ENCODE measurements at places on chromosomes 4 and X.

DNA sequence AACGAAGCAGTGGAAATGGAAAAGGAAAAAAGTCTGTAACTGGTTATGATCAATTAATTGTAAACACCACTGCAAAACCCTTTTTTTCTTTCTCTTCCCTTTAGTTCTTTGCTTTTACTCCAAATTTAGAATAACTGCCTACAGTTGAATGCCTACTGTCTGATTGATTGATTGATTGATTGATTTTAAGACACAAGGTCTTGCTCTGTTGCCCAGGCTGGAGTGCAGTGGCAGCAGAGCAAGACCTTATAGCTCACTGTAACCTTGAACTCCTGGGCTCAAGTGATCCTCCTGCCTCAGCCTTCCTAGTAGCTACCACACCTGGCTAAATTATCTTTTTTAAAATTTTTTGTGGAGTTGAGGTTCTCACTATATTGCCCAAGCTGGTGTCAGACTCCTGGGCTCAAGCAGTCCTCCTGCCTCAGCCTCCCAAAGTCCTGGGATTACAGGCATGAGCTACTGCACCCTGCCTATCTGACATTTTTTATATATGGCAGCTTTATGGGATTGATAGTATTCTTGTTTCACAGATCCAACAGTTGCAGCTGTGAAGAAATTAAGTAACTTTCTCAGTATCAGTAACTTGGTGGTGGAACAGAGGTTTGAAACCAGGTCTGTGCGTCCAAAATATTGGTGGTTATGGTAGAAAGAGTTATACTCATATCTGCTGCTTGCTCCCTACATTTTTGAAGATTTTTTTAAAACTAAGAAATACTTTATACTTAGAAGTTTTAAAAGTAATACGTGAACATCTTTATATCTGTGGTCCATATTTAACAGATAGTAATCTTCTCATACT, 12.4 kb downstream of the UBE2K start:
- no peak overlapping the region for H3K4me3 ChIP-seq
- no peak for DNase-seq
- H3K27ac ChIP-seq: peak overlapping the region; percentile 85
- H3K27me3 ChIP-seq: no peaks in the 10 kb centered on the region

GRCh38 chrX:1378306-1378759, 13.6 kb downstream of the SLC25A6 start:
- no peaks in the 10 kb centered on the region for H3K27me3 ChIP-seq
- peak overlapping the region; percentile 82 for H3K27ac ChIP-seq
- no peaks in the 10 kb centered on the region for H3K36me3 ChIP-seq
- no peak for DNase-seq
- peak overlapping the region; percentile 41 for H3K4me3 ChIP-seq

DNA sequence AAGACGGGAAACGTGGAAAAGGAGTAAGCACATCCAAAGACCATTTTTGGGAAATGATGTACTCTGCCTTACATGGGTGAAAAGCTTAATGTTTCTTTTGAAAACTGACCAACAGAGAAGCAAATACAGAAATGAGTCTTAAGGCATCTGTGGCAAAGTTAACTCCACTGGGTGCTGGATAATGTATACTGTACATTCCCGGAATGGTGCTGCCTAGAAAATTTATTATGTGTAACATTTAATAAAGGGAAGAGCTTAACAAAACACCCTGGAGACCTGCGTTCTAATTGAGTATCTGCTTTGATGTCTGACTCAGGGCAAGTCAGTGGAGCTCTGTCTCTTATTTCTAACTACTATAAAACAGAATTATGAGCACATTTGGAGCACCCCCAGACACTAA, 230.2 kb downstream of the MID1 start:
- no peaks in the 10 kb centered on the region for H3K36me3 ChIP-seq
- H3K4me1 ChIP-seq: no peaks in the 10 kb centered on the region
- no peak for DNase-seq
- H3K27me3 ChIP-seq: no peaks in the 10 kb centered on the region
- no peak overlapping the region for H3K27ac ChIP-seq

DNA sequence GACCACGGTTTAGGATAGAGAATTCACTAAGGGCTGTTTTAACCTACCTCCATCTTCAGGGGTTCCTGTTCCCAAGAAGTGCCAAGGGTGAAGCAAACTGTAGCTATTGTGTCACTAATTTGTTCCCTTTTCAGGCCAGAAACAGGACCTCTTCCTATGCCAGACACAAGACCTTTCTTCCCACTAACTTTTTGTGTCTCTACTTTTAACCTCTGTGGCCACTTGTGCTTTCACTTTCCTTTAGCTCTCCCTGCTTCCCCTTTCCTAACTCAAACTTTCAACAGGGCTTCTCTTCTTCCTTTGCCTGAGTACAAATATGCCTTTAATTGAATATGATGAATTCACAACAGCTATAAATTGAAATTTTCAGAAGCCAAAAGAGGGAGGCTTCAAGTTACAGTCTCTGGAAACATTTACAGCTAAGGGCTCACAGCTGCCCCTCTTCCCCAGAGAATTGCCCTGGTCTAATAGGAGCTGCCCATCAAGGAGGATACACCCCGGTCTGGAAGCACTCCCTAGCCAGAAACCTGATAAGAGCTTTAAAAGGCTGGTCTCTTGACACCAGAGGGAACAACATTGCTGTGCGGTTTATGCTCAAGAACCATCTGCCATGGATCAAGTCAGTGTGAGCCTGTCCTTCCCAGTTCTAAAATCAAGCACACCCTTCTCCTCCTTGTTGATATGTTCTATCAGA, 61.7 kb upstream of the PLS3 start:
- no peaks in the 10 kb centered on the region for H3K27me3 ChIP-seq
- H3K36me3 ChIP-seq: no peaks in the 10 kb centered on the region
- no peak overlapping the region for H3K4me3 ChIP-seq

Data from T-helper 17 cell (primary cell).